ENCODE measurements at places on chromosomes 1 and 21.

DNA sequence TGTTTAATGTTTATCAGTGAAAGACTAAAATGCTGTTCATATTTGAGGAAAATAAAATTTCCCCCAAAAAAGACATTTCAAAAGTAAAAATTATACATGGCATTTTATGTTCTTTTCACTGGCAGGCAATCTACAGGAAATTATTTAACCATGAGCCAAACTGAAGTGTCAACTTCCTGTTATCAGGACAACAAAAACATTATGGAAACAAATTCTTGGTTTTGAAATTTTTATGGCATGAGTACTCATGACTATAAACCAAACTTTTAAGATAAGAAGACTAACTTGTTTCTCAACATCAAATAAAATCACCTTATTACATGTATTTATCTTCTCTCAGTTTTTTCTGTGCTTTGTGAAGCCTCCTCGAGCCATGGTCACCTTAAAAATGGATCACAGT is 698.6 kb downstream of the LTN1 start:
- DNase-seq: no peak

DNA sequence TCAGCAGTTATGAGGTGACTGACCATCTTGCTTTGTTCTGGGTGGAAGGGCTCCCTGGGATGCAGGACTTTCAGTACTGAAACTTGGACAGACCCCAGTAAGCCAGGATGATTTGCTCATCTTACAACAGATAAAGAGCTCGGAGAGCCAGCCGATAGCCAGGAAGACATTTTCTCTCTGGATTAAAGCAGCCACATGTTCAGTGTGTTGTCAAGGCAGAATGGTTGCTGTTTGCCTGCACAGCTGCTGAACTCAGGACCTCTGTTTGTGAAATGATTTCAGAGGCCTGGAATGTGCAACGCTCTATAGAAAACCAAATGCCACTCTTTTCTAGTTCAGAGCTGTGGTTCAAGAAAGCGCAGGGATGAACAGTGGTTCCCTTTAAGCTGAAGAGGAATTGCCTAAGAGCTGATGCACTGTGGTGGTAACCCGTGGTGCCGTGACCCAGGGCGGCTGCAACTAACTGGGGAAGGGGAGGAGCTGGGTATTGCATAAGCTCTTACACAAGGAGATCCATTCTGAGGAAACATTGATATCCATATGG is 40.7 kb downstream of the CASQ2 start:
- no peak for DNase-seq

DNA sequence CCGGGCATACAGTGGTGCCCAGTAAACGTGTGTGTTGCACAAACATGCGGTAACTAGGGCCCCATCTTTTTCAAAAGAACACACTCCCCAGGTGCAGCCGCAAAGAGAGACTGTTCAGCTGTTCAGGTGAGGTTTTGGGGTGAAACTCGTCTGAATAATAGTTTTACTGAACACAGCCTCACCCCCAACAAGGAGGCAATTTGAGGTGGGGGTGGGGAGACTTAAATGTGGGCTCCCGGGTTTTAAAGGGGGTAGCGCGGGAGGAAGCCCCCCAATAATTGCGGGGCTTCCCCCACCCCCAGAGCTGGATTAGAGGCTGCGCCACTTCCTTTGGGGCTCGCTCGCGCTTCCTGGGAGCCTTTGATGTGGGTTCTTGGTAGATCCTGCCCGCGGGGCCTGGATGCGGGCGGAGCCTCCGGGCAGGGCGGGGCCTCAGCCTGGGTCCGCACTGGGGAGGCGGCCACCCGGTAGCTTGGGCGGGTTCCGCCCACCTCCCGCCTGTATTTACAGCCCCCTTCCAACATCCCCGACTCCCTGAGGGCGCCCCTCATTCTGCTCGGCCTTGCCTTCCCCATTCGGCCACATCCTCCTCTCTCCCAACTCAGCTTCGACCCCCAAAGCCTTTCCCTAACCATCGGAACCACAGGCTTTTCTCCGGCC is 6.4 kb upstream of the EPHA2 start:
- DNase-seq: no peak

DNA sequence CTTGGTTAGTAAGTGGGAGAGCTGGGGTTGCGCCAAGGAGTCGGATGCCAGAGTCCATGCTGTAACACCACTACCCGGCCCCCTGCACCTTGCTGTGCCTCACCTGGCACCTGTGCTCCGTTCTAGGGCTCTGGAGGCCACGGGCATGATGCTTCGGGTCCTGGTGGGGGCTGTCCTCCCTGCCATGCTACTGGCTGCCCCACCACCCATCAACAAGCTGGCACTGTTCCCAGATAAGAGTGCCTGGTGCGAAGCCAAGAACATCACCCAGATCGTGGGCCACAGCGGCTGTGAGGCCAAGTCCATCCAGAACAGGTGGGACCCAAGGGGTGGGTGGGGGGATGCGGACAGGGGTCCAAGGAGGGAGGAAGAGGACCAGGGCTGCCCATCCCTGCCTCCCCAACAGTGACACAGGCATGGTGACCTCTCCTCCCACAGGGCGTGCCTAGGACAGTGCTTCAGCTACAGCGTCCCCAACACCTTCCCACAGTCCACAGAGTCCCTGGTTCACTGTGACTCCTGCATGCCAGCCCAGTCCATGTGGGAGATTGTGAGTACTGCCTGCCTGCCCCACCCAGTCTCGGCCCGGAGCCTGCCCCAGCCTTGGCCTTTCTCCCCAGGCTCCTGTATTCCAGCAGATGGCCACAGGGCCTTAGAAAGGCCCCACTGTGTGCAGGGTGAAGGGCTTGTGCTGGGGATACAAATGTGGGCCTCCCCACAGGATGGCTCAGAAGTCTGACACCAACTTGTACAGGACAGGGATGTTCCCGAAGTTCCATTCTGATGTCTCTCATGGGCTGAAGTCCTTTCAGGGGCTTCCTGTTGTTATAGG is 9.6 kb upstream of the HTR6 start:
- DNase-seq: no peak
